ENCODE measurements at places on chromosomes 3 and 15. TPM values are rescaled to one million over a fixed set of nuclear protein-coding genes. Genes with fewer than 3 reads are reported as not detected.
A peak's percentile ranks its signal among the peaks of the same experiment; 100 is the strongest.

DNA sequence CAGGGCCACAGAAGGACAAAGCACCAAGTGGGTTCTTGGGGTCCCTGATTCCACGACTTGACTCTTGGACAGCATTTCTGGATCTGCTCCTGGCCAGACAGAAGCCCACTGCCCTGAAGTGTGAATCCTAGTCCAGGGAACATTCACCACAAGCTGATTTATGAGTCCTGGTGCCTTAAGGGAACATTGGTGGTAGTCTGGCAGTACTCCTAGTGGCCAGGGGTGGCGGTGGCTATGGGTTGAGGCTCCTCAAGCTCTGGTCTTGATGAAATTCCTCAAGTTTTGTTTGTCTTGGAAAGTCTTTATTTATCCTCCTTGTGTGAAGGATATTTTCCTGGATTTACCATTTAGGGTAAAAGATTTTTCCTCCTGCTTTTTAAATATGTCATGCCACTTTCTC lies 307.5 kb downstream of the PYDC2 start:
- no peaks in the 10 kb centered on the region for H3K27me3 ChIP-seq
- DNase-seq: peak; percentile 21
- no peak overlapping the region for H3K27ac ChIP-seq
- H3K4me3 ChIP-seq: no peak overlapping the region
- no peaks in the 10 kb centered on the region for H3K4me1 ChIP-seq

- no peaks in the 10 kb centered on the region for H3K36me3 ChIP-seq
- H3K4me1 ChIP-seq: no peaks in the 10 kb centered on the region
- peaks cover 24% of the 10 kb centered on the region for H3K27me3 ChIP-seq
- DNase-seq: no peak
- H3K4me3 ChIP-seq: no peak overlapping the region
- H3K27ac ChIP-seq: no peak overlapping the region
Measured at GRCh38 chr15:92463826-92464225, 70.1 kb downstream of the ST8SIA2 start.

GRCh38 chr3:66703501-66703900 lies 202.7 kb upstream of the LRIG1 start:
- H3K27me3 ChIP-seq: peaks cover 10% of the 10 kb centered on the region
- no peak overlapping the region for H3K27ac ChIP-seq
- DNase-seq: no peak
- H3K4me1 ChIP-seq: no peaks in the 10 kb centered on the region
- H3K4me3 ChIP-seq: no peak overlapping the region

DNA sequence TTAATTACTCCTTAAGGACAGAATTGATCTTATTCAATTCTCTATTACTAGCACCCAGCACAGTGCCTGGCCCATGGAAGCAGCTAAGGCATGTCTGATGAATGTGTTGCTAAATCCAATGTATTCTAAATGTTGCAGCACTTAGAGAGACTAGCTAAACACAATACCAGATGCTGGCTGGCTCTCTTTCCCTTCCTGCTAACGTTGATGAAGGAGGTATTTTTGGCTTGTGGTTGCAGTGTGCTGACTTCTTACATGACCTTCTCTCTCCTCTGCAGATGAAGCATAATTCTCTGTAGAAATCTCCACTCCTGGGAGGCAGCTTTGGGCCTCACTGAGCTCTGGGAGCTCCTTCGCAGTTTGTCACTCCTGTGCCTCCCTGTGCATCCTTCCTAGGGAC lies 183.6 kb downstream of the PEX5L start:
- H3K36me3 ChIP-seq: no peaks in the 10 kb centered on the region
- H3K27ac ChIP-seq: no peak overlapping the region
- DNase-seq: no peak
- no peaks in the 10 kb centered on the region for H3K4me1 ChIP-seq
- H3K27me3 ChIP-seq: no peaks in the 10 kb centered on the region
- no peak overlapping the region for H3K4me3 ChIP-seq

DNA sequence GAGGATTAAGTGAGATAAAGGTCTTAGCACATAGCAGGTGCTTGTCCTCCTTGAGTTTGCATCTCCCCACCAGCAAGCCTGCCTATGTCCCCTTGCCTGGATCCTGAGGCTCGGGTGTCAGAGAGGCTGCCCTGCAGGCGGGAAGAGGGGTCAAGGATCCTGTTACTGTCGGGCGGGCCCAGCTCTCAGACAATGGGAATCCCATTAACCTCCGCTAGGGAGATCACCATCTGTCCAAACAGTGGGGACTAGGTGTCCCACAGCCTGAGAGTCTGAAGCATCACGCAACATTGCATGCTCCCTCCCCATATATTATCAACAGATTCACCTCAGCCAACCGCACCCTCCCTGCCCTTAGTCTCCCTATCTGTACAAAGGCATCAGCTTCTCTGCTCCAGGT lies 151.4 kb downstream of the FBLN2 start:
- H3K27me3 ChIP-seq: peaks cover 88% of the 10 kb centered on the region
- H3K4me1 ChIP-seq: no peaks in the 10 kb centered on the region
- H3K36me3 ChIP-seq: no peaks in the 10 kb centered on the region

DNA sequence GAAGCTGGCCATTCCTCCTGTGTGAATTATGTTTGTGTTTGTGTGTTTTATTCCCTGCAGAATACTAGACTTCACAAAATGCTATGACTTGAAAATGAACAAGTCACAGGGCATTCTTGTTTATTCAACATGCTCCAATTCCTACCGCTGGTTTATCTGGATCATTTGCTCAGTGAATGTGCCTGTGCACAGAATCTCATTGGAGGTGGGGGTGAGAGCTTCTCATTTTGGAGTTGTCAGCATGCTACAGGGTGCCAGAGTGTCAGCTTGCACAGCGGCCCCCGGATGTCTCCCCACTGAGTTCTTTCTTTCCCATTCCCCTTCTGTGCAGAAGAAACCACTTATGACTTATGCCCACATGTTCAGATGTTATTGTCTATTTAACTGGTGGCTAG lies 428.7 kb downstream of the ROBO2 start:
- H3K36me3 ChIP-seq: no peaks in the 10 kb centered on the region
- peaks cover 22% of the 10 kb centered on the region for H3K4me1 ChIP-seq
- no peak overlapping the region for H3K27ac ChIP-seq
- H3K4me3 ChIP-seq: no peak overlapping the region

DNA sequence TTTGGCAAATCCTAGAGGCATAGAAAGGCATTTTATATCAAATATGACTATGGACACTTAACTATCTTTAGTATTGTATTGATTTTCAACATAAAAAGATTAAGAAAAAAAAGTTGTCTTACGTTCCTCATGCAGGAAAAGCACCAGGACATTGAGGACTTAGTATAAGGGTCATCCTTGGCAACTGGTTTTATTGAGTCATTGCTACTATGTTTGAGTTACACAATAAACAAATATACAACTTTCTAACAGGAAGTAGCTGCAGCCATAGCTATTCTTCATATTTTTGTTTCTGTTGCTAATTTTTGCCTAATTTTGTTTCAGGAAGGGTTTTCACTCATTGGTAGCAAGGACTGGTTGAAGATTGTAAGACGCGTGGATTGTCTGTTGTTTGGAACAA lies 93.0 kb downstream of the NPTN start:
- no peaks in the 10 kb centered on the region for H3K36me3 ChIP-seq
- no peak overlapping the region for H3K27ac ChIP-seq
- peaks cover 13% of the 10 kb centered on the region for H3K4me1 ChIP-seq
- H3K4me3 ChIP-seq: no peak overlapping the region

GRCh38 chr3:135093121-135093520 lies 298.1 kb downstream of the EPHB1 start:
- H3K27ac ChIP-seq: no peak overlapping the region
- H3K4me3 ChIP-seq: no peak overlapping the region
- peaks cover 68% of the 10 kb centered on the region for H3K27me3 ChIP-seq
- DNase-seq: no peak
- H3K4me1 ChIP-seq: no peaks in the 10 kb centered on the region

DNA sequence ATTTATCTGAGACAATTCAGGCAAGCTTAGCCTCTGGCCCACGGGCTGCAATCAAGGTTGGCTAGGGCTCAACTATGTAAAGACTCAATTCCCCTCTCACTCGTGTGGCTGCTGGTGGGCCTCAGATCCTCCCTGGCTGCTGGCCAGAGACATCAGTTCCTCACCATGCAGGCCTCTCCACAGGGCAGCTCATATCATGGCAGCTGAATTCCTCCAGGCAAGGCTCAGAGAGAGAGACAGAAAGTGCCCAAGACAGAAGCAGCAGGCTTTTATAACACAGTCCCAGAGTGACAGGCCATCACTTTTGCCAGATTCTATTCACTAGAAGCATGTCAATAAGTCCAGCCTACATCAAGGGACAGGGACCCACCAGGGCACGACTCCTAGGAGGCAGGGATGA lies 63.2 kb downstream of the XXYLT1 start:
- no peaks in the 10 kb centered on the region for H3K27me3 ChIP-seq
- peaks cover 25% of the 10 kb centered on the region for H3K4me1 ChIP-seq
- no peak overlapping the region for H3K4me3 ChIP-seq
- peaks cover 5% of the 10 kb centered on the region for H3K36me3 ChIP-seq
- DNase-seq: no peak
- no peak overlapping the region for H3K27ac ChIP-seq

GRCh38 chr3:100957261-100957986 lies 35.8 kb downstream of the ABI3BP start:
- DNase-seq: no peak
- H3K27me3 ChIP-seq: no peaks in the 10 kb centered on the region
- no peaks in the 10 kb centered on the region for H3K4me1 ChIP-seq
- H3K27ac ChIP-seq: no peak overlapping the region

DNA sequence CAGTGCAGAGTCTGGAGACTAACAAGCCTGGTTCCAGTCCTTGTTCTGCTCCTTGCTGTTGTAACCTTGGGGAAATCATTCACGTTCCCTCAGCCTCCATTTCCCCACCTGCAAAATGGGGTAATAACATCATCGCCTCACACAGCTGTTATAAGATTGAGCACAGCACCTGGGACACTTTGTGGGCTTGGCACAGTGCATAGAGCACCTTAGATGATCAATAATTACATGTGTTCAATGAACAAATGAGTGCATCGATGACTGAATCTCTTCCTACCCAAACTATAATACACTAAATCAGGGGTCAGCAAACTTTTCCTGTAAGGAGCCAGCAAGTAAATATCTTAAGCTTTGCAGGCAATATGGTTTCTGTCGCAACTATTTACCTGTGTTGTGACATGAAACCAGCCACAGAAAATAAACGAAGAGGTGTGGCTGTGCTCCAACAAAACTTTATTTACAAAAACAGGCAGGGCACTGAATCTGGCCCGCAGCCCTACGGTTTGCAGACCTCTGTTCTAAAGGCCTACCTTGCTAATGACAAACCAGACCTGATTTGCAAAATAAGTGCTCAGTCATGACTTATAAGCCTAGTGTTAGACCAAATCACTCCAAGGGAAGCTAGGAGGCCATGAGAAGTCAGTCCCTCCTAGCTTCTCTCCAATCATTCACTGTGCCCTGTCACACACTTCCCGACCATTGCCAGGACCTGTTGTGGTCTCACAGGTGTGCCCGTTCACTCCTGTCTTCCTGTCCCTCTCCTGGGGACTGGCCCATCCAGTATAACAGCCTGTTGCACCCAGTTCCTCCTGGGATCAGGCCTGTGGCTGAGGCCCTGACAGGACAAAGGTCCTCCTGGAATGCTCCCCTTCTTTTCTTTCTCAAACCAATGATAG lies 149.4 kb upstream of the WNT5A start:
- no peak for DNase-seq
- H3K4me3 ChIP-seq: no peak overlapping the region
- no peak overlapping the region for H3K27ac ChIP-seq
- no peaks in the 10 kb centered on the region for H3K27me3 ChIP-seq

GRCh38 chr15:70153921-70154717 lies 56.4 kb upstream of the TLE3 start:
- no peak overlapping the region for H3K27ac ChIP-seq
- no peak overlapping the region for H3K4me3 ChIP-seq
- DNase-seq: no peak
- H3K36me3 ChIP-seq: no peaks in the 10 kb centered on the region

DNA sequence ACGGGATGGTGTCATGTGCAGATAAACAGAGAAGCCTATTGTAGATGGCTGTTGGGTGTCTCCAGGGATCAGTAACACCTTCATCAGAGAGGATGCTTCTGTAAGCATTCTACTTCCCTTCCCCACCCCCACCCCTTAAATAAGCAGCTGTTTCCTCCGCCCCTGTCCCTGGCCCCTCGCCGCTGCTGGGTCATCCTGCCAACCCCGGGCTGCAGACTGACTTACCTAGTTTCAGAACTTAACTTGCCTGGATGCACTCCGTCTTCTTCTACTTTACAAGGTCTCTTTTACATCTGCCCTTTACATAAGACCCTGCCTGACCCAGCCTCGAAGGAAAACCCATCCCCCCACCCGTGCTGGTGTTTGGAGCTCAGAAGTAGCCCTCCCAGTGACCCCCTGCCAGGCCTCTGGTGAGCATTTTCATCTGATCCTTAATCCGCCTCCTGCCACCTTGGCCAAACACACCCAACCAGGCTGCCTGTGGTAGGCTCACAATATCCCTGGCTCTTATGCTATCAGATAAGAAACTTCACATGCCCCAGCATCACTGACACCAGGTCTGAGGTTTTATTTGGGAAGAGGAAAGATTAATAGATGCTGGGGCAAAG lies 103.0 kb upstream of the HES1 start:
- no peak for DNase-seq
- peaks cover 49% of the 10 kb centered on the region for H3K4me1 ChIP-seq
- no peak overlapping the region for H3K27ac ChIP-seq
- H3K36me3 ChIP-seq: no peaks in the 10 kb centered on the region
- H3K4me3 ChIP-seq: no peak overlapping the region

DNA sequence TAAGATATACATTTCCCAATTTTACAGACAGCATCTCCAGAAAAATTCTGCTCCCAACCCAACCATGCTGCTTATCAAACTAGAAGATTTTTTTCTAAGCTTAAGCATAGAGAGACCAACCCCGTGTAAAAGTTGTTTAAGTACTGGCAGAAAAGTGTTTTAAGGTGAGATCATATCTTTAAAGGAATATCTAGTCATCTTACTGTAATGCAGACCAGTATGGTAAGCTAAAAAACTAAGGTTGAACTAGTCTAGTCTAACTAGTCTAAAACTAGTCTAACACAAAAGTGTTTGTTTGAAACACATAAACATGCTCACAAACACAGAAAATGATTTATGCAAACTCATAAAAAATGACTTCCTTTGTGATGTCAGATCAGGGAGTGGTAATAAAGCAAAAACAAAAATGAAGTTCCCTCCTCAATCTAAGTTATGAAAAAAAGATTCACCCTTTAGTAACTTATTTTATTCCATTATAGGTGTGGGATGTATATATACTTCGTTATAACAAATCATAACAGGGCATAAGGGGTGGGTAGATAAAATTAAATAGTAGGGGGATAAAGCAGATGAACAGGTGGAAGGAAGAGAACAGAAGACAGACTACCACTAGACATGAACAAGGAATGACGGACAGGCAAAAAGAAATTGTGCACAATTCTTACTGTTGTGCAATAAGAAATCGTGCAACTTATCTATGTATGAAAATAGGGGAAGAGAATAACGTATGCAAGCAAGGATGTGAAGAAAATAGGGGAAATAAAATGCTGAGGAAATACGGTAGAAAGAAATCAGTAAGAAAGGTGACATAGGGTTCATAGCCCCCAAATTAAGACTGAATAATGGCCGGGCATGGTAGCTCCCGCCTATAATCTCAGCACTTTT lies 10.0 kb downstream of the MYO5A start:
- H3K36me3 ChIP-seq: no peaks in the 10 kb centered on the region
- H3K4me1 ChIP-seq: no peaks in the 10 kb centered on the region
- no peak overlapping the region for H3K27ac ChIP-seq
- no peak for DNase-seq

Gene FBXW12
- not detected for total RNA-seq

Gene ZNF662
- 1.1 TPM for total RNA-seq

Gene SEMA3B
- total RNA-seq: 25.7 TPM

Gene ZNF770
- total RNA-seq: 14.0 TPM

Gene OR5K2
- not detected for total RNA-seq

Gene PP2D1
- not detected for total RNA-seq

Gene PPP1R14D
- 0.51 TPM for total RNA-seq

Gene CA12
- 21.5 TPM for total RNA-seq

Gene GAP43
- total RNA-seq: not detected

Gene SAMD7
- not detected for total RNA-seq

Measured in Calu3 (cell line).